Dermis blood vessel endothelial cell (primary cell): ENCODE measurements at places on chromosomes 7 and 10. TPM values are rescaled to one million over a fixed set of nuclear protein-coding genes. Genes with fewer than 3 reads are reported as not detected.

ADAP1 gene
- 1.7 and 2.9 TPM in 2 replicates for total RNA-seq

CALN1 gene
- 0.17 and 2.5 TPM in 2 replicates for total RNA-seq

DNAH11 gene
- 0.34 and 0.65 TPM in 2 replicates for total RNA-seq

SPDYE5 gene
- total RNA-seq = not detected in 2 replicates

CUL2 gene
- 26.9 and 57.9 TPM in 2 replicates for total RNA-seq

CDC14C gene
- not detected in 2 replicates for total RNA-seq

GRCh38 chr7:24757353-24758275 is at the start of gene GSDME:
GSDME (minus strand) TSS chr7:24757464; CDS start chr7:24749774, 7,690 bp downstream.
- DNase-seq = peak; percentile 69

DNA sequence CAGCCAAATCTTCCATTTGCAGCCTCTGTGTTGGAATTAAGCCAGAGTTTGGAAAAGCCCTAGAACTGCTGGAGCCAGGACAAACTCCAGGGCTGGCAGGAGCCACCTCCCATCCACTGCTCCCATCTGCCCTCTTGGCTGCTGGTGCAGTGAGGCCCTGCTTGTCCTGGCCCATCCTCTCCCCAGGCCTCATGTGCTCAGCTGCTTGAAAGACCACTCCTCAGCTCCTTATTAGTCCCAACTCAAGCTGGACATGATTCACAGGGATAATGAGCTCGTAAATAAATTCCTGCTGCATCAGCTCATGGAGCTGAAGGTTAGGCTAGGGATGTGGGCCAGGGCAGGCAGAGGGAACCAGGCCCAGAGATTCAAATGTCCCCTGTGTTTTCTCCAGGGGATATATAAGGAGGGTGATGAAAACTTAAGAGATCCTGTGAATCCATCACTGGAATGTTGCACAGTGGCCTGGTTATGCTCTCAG is 282.8 kb downstream of the RPS24 start:
- no peak for DNase-seq

DNA sequence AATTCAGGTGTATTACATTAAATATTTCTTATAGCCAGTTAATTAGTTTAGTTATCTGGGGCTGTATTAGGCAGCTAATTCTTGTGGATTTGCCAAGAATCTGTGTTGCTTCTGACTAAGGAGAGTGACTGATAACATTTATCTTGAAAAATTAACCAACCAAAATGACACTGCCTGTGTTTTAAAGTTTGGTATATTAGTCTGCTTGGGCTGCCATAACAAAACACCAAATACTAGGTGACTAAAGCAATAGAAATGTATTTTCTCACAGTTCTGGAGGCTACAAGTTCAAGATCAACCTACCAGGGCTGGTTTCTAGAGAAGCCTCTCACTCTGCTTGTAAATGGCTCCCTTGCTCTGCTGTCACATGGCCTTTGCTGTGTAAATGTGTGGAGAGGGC is 12.9 kb downstream of the EXOC4 start:
- no peak for DNase-seq

DNA sequence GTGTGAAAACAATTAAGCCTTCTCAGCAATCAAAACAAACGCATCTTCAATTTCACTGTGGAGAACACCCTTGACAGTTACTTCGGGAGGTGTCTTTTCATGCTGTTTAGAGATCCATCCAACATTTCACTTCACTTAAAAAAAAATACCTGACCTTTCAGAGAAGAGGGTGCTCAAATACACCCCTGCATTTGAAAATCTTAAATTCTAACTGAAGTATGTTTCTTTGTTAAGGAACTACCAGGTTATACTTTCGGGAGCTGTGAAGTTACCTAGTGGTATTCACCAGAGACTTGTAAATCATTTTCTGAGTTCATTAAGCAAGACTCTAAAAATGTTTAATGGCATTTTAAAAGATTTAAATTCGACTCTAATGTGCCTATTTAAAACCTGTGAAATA is 38.8 kb downstream of the CNPY1 start:
- DNase-seq = no peak

- DNase-seq = no peak
Observed at GRCh38 chr10:46520941-46521340, 35.5 kb downstream of the GPRIN2 start.

GRCh38 chr7:157619753-157620525 is 283.1 kb downstream of the DNAJB6 start:
- DNase-seq = no peak

DNA sequence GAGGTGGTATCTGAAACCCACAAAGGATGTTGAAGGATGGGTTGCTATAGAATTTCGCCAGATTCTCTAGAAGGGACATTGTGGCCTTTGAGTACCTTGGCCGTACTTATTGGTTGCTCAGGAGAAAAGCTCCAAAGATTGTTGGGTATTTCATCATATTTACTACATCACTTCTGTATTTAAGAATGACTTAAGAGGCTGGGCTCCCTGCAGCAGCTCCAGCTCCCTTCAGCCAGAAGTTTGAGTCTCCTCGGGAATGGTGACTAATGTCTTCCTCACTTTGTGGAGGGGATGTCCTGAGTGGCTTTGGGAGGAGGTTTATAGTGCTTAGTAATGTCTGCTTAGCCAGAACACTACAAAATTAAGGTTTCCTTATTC is 18.1 kb downstream of the MINDY4 start:
- DNase-seq = peak; percentile 72

GRCh38 chr10:14815681-14816080 is 22.2 kb downstream of the CDNF start:
- no peak for DNase-seq

GRCh38 chr7:80047032-80047431 is 87.6 kb upstream of the GNAI1 start:
- no peak for DNase-seq

GRCh38 chr10:59752278-59752940 is 846 bp downstream of the MRLN start:
- no peak for DNase-seq

- no peak for DNase-seq
Observed at GRCh38 chr10:49394933-49395740, 752 bp downstream of the DRGX start.

DNA sequence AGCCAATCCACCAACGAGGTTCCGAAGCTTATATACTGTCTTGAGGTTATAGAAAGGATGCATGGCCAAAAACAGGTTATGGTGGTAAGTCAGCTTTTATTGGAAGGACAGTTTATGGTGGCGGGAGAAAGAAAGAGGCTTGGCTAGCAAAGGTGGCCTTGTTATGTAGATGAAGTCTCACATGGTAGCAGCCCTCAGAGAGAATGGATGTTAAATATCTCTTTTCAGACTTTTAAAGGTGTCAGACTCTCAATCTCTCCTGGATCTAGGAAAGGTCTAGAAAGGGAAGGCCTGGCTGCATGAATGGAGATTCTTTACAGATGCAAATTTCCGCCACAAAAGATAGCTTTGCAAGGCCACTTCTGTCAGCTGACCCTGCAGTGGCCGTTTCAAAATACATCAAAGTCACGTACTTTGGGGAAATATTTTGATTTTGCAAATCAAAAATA is 333.8 kb downstream of the GALNT17 start:
- DNase-seq = no peak

- DNase-seq = no peak
Observed at GRCh38 chr7:25360451-25360850, 132.2 kb upstream of the NPVF start.

GRCh38 chr10:11617233-11617632 is 5.8 kb upstream of the USP6NL start:
- DNase-seq = no peak

DNA sequence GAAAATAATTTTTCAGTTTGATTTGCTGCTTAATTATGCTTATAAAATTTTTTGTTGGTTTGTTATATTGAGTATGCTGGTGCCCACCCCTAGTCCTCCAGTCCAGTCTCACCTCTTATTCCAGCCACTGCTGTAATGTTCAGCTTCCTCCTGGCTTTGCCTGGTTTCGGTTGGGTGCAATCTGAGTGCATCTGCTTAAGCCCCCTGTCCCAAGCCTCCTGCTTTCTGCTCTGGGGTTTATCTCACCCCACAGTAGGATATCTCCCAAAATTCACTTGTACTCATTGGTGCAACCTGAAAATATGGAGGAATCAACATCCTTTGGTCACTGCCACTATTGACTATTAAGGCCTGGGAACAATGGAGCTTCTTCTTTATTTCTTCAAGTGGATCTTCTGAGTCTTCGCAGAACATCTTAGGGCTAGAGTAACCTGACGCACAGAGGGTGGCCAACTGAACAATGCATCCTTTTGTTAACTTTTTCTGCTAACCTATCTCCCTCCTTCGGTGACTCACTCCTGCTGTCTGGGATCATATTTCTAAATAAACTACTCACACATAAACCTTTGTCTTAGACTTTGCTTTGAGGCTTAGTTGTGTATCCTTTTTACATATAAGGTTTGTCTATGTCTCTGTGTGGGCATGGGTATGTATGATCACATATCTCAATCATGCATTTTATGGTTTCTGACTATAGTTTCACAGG is 19.1 kb upstream of the SOSTDC1 start:
- no peak for DNase-seq

- DNase-seq = no peak
Observed at GRCh38 chr7:37074370-37074769, 350.1 kb upstream of the AOAH start.
